Right ventricle myocardium inferior (tissue), 1 donor: ENCODE measurements at places on chromosomes 1 and 21. TPM values are rescaled to one million over a fixed set of nuclear protein-coding genes. Genes with fewer than 3 reads are reported as not detected.

TEKT2 gene
- not detected for total RNA-seq

DNA sequence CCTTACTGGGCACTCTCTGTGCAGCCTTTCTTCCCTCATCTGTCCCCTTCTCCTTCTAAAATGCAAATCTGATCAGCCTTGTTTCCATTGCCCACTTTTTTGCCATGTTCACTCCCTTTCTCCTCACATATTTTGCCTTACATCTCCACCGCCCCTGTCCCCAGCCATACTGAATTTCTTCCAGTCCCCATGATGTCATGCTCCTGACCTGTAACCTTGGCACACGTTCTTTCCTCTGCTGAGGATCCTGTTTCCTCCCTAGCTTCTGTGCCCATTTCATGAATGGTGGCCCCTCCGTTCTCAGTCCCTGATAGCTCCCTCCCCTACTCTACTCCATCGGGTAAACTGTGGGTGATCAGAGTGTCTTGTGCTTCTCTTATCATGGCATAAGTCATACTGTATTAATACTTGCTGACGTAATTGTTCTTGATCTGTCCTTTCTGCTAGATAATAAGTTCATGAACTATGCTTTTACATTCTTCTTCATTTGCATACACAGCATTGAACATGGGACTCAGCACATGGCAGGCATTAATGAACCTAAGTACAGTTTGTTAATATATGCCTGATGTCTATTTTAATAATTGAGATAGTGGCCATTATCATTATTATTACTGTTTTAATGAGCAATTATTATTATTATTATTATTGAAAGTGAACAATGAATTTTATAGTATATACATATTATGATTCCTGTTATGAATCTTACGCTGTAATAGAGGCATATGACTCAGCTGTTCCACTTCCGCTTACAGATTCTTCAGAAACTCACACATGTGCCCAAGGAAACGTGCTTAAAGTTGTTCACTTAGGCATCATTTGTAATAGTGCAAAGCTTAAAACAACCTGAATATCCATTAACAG, 28.5 kb downstream of the MAP3K21 start:
- no peak for DNase-seq

- no peak for DNase-seq
These were observed 430.1 kb upstream of the USP24 start for GRCh38 chr1:55645270-55645669.

GRCh38 chr1:187443939-187444338, 615.2 kb downstream of the PLA2G4A start:
- no peak for DNase-seq

DNA sequence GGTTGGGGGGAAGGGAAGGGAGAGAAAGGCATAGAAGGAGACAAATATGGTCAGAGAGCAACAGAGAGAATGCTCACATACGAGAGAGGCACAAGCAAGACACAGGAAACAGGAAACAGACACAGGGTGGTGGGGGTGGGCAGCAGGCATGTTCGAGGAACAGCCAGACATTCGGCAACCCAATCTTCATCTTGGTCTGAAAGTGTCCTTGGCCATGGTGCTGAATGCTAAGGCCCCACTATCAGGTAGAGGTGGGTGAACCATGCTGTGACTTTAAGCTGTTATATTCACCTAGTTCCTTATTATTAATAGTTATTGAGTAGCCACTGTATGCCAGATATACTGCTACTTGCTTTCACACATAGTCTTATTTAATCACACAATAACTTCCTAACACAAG, 109.2 kb downstream of the DDX20 start:
- DNase-seq: no peak

GRCh38 chr1:204574016-204574864, 58.0 kb downstream of the MDM4 start:
- no peak for DNase-seq

GRCh38 chr1:74505928-74506710, 6.3 kb downstream of the LRRC53 start:
- DNase-seq: no peak

DNA sequence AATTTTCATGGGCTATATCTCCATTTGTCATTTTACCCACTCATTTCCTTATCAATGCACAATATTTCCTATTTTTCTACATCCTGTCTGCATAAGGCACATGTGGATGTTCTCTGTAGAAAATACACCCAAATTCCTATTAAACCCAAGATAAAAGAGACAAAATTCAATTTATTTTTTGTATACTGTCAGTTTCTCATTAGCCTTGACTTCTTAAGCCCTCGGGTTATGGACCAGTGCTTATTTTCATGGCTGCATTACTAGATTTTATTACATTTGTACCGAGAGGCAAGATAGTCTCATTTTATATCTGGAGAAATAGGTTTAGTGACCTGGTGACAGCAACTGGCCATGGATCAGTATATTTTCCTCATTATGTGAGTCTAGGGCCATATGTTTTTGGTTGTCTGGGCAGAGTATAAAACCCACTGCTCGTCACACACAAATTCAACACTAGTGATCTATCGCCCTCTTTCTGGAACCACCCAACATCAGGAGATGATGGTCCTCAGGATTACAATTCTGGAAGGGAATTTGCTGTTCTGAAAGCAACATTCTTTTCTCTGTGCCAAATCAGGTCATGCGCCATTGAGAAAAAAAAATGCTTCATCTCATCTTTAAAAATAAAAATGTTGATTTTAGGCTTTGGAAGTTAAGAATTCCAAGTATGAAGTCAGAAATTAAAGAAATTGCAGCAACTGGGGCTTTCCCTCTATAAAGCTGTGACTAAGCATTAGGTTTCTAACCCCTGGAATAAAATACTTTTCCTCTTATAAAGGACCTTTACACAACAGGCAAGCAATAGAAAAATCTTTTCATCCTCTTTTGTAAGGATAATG, 81.4 kb downstream of the ASTN1 start:
- no peak for DNase-seq

- no peak for DNase-seq
These were observed 34.6 kb upstream of the TLR5 start for GRCh38 chr1:223177681-223178080.

GRCh38 chr1:197989058-197989457, 71.9 kb downstream of the LHX9 start:
- DNase-seq: no peak

DNA sequence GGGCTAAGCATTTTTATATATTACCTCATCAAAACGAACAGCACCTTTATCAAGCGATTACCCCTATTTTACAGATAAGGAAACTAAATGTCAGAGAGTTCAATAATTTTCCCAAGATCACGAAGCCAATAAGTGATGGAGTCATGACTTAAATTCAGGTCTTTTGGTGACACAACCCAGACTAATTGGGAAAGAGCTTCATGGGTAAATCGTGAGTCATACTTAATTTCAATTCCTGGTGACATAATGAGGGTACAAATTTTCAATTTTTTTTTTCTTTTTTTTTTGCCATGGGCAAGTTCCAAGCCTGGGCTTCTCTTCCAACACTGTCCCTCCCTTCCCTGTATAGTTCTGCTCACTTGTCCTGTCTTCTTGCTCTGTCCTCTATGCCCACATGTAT, 30.1 kb upstream of the IL10 start:
- DNase-seq: no peak

RHEX gene
- total RNA-seq: 0.81 TPM

DNA sequence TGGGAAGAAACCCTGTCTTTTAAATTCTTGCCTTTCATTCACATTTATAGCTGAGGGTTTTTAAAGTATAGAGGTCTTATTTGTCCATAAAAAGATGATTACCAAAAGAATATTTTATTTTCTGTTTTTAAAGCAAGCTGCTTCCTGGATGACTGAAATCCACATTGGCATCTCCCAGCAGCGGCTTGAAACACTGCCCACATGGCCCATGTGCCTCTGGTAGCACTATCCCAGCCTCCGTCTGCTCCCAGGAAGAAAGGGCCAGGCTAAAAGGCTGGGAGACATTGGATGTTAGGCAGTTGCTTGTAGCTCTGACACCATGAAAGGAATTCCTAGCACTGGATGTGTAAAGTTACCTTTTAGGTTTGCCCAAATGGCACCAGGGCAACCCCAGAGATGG, 169.9 kb upstream of the CACNA1E start:
- no peak for DNase-seq

GRCh38 chr1:166924823-166925541, 48.9 kb upstream of the TADA1 start:
- DNase-seq: no peak

DCST1 gene
- total RNA-seq: not detected

- DNase-seq: no peak
These were observed 48.7 kb upstream of the PCP4 start for GRCh38 chr21:39818557-39818956.

GRCh38 chr1:53296117-53296749, 31.6 kb downstream of the LRP8 start:
- peak; percentile 50 for DNase-seq

DNA sequence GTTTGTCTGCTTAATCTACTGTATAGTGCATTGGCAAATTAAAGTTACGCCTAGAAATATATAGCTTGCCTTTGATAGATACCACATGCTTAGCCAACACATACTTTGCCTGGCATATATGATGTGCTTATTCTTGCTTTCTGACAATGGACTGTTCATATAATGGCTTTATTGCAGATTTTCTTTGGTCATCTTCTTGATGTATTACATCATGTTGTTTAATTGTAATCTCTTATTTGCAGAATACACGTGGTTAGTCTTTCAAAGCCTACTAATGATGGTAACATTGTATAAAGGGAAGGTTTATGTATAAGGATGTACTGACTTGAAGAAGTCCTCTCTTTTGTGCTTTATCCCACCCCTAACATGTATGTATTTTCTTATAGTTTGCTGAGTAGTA, 201.5 kb downstream of the PDE4B start:
- no peak for DNase-seq

DNA sequence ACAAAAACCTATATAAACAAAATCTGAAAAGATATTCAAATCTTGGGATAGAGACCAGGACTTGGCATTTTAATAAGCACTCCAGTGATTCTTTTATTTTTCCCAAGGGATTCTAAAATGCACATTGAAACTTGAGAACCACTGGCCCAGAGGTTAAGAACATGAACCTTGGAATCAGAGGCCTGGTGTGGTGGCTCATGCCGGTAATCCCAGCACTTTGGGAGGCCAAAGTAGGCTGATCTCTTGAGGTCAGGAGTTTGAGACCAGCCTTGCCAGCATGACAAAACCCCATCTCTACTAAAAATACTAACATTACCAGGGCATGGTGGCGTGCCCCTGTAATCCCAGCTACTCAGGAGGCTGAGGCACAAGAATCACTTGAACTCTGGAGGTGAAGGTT, 12.9 kb upstream of the CEP85 start:
- DNase-seq: no peak

GRCh38 chr1:6365047-6365446, 28.5 kb downstream of the ACOT7 start:
- no peak for DNase-seq

- no peak for DNase-seq
These were observed 320.1 kb downstream of the LMX1A start for GRCh38 chr1:165036403-165036802.

GRCh38 chr1:25080294-25081209, 150.5 kb upstream of the RUNX3 start:
- no peak for DNase-seq

DNA sequence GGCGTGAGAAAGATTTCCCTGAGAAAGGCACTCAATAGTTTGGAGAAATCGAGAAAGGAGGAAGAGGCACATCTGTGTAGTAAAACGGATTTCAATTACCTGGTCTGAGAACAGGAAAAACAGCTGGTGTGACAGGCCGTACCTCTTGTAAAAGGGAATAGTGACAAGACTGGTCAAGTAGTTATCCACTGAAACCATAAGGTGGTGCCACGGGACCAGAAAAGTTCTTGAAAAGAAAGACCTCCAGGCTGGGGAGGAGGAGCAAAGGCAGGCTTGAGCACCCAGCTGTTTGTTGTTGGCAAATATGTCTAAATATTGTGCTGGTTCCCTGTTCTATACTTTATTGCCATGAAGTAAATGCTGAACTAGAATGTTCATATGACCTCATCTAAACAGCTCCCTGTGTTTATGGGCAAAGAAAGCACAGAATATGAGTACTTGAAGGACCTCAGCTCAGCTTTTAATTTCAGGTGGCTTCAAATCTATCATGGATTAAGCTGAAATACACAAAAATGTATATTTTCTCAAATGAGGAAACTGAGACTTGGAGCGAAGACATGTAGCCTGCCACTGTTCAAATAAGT, 4.0 kb downstream of the HAO2 start:
- DNase-seq: no peak

- no peak for DNase-seq
These were observed 388.6 kb downstream of the MATN1 start for GRCh38 chr1:30334767-30335166.

DNA sequence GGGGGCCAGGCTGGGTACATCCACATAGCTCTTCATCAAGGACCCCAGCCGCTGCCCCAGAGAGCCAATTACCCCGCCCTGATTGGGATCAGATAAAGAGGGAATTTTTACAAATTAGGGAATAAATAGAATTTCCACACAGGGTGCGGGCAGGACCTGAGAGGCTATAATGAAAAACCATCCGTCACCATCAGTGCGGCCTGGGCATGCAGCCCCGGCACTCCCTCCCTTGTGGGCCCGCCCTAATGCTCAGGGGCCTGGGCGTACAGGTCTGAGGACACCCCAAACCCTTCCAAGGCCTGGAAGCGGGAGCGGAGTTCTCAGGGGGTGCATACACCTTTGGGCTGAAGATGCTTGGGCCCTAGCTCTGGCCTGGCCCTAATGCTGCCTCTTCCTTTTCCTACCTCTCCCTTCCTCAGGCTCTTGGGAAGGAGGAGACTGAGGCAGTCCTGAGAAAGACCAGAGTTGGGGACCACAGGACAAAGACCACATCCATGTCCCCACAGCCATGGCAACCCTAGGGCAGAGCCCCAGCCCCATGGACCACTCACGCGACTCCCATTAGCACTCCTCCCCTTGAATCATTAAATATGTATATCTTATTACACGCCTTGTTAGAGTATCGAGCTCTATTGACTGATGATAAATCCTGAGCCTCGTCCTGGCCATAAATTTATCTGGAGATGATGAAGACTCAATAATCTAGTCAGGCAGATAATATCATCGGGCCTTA, 16.3 kb downstream of the DMAP1 start:
- no peak for DNase-seq

AKT3 gene
- 19.1 TPM for total RNA-seq

TDRD10 gene
- total RNA-seq: 2.2 TPM

SPATA46 gene
- not detected for total RNA-seq

GRCh38 chr1:108512239-108513043, 47.5 kb upstream of the EEIG2 start:
- DNase-seq: no peak

TSSK3 gene
- total RNA-seq: 1.2 TPM

DNA sequence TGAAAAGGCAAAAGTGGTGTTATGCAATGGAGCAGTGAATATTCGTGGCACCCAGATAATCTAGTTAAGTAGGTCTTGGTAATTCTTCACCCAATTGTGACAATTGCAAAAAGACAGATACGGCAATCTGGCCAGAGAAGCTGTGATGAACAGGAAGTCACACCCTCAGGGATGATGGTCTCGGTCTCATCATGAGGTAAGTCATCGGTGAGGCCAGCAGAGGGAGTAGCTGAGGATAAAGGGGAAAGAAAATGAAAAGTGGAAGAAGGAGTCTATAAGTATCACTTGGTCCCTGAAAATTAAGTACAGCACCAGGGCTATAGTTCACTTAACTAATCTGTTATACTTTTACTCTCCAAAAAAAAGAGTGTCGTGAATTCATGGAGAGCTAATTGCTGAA, 258.8 kb upstream of the NCAM2 start:
- DNase-seq: no peak
